ENCODE measurements at places on chromosomes 4 and X.

DNA sequence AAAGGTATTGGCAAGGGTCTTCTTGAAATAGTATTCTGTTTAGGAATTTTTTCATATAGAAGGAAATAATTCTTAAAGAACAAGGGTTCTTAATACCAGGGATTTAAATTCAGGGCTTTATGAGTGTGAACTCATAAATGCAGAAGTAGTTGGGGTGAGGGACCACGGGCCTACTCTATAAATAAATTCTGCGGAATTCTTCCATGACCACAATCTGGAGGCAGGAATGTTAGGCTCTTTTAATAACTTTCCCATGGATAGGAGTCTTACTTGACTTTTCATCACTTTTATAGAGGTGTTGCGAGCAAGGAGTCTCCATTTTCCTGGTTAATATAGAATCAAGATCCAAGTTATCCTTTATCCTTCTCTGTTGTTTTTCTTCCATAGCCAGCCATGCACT, 76.7 kb upstream of the SLC4A4 start:
- no peak for DNase-seq

GRCh38 chr4:185755451-185755850, 56.5 kb downstream of the SORBS2 start:
- DNase-seq = no peak

- no peak for DNase-seq
Measured at GRCh38 chr4:125649452-125649851, 334.7 kb downstream of the FAT4 start.

DNA sequence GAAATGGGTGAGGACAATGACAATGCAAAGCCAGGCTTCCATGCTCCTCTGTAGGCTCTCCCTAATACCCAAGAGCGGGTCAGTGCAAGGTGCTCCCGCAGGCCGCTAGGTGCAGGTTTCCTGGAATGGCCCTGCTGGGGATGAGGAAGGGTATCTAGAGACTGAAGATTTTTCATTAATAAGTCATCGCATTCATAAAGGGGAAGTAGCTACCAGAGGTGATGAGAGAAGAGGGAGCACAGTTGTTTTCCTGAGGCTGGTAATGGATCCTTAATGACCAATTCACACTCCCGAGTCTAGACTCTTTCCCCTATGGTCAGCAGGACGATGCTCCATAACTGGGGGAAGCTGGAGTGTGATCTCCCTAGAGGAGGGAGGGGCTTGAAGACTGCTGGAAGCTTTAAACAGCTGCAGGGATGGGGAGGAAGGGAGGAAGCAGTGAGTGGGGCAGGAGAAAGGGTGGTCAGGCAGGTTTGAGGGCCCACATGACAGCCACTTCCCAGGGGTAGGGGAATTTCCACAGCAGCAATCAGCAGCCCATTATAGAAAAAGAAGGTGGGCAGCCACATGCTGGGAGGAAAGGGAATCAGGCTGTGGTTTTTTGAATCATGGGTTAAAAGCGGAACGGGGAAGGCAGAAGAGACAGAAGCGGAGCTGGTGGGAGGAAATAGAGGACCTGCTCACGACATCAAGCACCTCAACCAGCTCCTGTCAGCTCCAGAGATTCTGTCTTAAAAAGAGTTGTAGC, 10.2 kb upstream of the ATP6AP2 start:
- no peak for DNase-seq

GRCh38 chr4:83548151-83548905, 12.4 kb downstream of the GPAT3 start:
- DNase-seq = peak; percentile 29

GRCh38 chr4:10223782-10224181, 107.2 kb upstream of the WDR1 start:
- DNase-seq = no peak

GRCh38 chr4:160235285-160235684, 1132.4 kb downstream of the RAPGEF2 start:
- DNase-seq = no peak

GRCh38 chr4:21450331-21450730, 498.2 kb downstream of the KCNIP4 start:
- no peak for DNase-seq

- DNase-seq = no peak
Measured at GRCh38 chr4:169063441-169063840, 53.4 kb upstream of the CBR4 start.

- DNase-seq = no peak
Measured at GRCh38 chr4:186598686-186599085, 43.3 kb upstream of the MTNR1A start.

GRCh38 chr4:65007841-65008439, 598.7 kb upstream of the TECRL start:
- no peak for DNase-seq

DNA sequence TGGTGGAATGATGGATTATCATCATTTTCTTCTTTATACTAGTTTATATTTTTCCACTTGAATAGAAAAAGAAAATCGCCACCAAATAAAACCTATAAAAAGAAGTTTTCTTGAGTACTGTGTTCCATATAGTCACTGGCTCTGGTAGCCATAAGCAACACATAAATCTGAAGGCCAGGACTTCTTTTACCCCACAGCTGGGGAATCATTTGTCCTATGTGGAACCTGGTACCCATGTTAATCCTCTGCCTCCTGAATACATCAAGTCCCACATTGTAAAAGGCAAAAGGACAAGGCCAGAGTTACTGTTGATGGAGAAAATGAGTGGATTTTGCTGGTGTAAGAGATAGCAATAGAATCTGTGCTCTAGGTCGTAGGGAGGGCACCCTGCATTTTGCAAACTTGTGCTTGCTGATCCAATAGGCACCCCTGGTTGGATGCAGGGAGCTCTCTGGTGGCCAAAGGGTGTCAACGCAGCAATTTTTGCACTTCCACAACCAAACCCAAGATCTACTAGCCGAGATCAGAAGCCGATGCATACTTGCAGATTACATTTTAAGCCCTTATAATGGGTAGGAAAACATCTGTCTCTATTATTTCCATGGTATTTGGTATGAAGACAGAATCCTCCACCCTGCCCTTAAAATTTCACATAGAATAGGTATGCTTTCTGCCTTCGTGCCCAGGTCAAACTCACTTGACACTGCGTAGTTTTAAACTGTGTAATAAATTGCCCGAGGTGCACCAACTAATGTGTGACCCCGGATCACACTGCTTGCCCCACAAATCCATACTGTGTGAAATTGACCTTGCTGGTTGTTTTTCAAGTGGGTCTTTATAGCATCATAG, 146.2 kb upstream of the SCML1 start:
- peak; percentile 20 for DNase-seq

DNA sequence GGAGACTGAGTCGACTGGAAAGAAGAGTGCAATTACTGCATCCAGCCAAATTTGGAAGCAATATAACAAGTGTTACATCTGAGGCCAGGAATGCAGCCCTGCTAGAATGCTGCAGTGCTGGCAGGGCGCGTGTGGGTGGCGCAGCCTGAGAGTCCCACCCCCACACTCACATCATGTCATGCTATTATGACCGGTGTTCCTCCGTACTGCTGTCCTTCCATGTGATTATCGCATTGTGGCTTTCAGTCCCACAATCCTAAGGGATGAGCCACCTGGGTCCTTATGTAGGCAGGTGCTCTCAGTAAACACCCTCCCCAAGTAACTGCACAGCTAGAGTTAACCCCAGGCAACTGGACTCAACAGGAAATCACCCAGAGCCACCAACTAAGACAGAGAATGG, 122.6 kb upstream of the CPEB2 start:
- DNase-seq = no peak

- DNase-seq = no peak
Measured at GRCh38 chr4:65552057-65552456, 118.2 kb downstream of the EPHA5 start.

- DNase-seq = no peak
Measured at GRCh38 chrX:136065044-136065671, 79.9 kb downstream of the SLC9A6 start.

DNA sequence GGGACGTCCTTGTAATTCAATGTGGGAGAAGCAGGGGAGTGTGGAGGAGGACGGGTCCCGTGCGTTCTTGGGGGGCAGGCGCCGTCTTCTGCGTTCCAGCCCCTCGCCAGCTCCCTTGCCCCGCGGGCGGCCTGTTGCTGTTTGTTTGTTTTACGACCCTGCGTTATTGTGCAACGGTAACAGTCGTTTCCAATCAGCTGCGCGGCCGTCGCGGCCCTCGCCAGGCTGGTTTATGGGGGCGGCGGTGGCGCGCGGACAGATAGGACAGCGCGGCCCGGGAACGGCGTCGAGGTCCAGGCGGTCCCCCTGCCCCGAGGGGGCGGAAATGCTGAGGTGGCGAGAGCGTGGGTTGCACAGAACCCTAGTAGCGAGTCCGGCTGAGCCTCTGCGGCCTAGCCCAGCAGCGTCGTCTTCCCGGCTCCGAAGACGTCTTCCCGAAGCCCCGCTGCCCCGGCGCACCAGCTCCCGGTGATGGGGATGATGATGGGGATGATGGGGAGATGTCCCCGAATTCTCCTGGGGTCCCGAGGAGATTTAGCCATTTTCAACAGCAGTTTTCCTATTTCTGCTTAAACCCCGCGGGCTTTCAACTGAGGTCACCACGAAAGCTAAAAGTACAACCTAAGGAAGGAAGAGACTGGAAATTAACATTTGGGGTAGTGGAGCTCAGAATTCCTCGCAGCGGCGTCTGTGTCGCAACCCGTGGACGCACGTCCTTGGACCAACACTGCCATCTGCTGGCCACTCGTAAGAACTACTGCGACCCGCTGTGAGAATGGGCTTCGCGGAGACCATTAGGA, 4.8 kb downstream of the PDGFRA start:
- DNase-seq = peak; percentile 66

DNA sequence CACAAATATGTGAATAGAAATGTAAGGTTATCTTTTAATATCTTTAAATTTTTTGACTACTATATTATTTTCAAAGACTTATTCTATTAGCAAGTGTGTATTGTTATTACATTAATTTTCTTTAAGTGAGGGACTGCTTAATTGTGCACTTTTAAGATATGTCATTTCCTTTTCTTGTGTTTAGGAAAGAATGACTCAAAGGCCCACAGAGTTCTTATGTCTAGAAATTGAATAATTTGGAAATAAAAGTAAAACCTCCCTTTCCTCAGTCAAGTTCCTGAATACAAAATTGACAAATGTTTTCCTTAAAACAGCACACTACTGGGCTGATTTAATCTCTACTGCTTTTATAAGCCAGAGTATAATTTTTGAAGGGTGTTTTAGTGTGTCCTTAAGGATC, 169.7 kb downstream of the TMEM47 start:
- DNase-seq = no peak

DNA sequence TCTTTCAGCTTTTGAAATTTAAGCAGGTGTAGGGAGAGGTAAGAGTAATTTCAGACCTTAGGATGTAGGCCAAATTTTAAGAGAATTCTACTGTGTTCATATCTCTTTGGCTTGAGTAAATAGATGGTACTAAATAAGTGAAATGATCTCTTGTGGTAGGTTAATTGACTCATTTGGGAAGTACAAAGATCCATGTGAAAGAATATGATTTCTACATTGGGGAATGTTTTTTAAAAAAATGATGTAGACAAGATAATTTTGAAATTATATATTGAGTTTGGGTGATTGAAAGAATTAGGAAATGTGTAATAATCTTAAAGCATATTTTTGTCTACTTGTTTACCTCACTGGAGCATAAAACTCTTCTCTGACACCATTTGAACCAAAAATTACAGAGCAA, 35.6 kb downstream of the RAPGEF2 start:
- DNase-seq = no peak

GRCh38 chr4:69658133-69658532, 5.1 kb upstream of the UGT2A1 start:
- no peak for DNase-seq

- DNase-seq = no peak
Measured at GRCh38 chr4:152246659-152247058, 289.2 kb downstream of the FBXW7 start.

DNA sequence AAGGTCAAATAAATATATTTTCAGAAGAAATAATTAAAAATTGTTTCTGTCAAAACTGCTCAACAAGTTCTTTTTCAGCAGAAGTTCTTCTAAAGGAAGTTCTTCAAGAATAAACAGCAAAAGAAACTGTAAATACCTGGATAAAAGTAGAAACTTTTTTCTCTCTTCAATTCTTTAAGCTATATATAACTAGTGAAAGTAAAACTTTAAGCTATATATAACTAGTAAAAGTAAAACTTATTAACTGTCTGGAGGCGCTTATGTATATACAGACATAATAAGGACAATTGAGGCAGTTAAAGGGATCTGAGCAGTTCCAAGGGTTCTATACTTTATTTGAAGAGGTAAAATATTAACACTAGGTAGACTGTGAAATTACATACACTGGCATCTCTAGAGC, 126.9 kb downstream of the LRBA start:
- DNase-seq = no peak

All from stimulated activated CD4-positive, alpha-beta T cell treated with anti-CD3 and anti-CD28 coated beads, Interleukin-12 subunit alpha, Interleukin-12 subunit beta, amount 100 ng/mL, for 24 hours (primary cell).